ENCODE measurements at places on chromosomes 1 and 21.

GRCh38 chr1:118494998-118495397 is 310.0 kb upstream of the SPAG17 start:
- DNase-seq, result no peak

DNA sequence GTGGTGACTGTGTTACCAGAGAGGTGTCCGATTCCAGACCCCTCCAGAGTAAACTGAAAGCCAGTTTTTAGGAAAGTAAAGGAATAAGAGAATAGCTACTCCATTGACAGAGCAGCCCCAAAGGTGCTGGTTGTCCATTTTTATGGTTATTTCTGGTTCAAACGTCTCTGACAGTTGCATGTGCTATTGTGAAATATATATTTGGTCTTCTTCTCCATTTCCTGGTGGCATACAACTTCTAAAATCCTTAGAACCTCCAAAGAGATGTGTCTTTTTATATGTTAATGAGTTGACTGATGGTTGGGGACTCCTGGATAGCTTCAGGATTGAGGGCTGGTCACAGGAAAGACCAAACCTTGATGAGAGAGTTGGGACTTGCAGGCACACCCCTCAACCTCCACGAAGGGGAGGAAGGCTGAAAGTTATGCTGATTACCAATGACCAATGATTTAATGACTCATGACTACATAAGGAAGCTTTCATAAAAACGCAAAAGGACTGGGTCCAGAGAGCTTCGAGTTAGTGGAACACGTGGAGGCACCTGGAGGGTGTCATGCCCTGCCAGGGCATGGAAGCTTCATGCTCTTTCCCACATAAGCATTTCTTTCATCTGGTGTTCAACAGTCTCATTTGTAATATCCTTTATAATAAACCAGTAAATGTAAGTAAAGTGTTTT is 100.7 kb downstream of the SLC16A1 start:
- no peak for DNase-seq

DNA sequence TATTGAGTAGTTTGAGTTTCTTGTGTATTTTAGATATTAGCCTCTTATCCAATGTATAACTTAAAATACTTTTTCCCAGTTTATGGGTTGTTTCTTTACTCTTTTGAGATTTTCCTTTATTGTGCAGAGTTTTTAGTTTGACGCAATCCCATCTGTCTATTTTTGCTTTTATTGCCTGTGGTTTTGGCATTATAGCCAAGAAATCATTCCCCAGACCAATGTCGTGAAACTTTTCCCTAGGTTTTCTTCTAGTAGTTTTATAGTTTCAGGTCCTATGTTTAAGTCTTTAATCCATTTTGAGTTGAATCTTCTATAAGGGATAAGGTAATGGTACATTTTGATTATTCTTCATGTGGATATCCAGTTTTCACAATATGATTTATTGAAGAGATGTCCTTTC is 87.6 kb downstream of the LEPR start:
- no peak for DNase-seq

- DNase-seq, result no peak
Observed at GRCh38 chr21:44703731-44704635, 7.0 kb downstream of the KRTAP10-12 start.

DNA sequence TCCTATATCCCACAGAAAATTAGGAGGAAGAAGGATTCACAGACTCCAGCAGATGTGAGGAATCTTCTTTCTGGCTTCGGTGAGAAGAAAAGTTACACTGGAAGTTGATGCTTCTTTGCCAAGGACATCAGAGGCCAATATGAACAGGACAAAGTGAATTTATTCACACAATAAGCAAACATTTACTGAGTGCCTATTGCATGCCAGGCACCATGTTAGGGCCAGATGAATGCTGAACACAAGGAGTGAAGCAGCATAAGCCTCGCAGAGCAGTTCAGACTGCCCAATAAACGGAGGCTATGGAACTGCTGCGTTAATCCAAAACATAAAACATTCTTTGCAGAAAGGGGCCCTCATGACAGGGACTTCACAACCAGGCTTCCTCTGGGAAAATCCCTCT is 114.6 kb downstream of the LMX1A start:
- no peak for DNase-seq

GRCh38 chr1:73832276-73833181 is 365.4 kb downstream of the LRRIQ3 start:
- no peak for DNase-seq

GRCh38 chr1:153849487-153850185 is 73.1 kb downstream of the GATAD2B start:
- peak; percentile 45 for DNase-seq

DNA sequence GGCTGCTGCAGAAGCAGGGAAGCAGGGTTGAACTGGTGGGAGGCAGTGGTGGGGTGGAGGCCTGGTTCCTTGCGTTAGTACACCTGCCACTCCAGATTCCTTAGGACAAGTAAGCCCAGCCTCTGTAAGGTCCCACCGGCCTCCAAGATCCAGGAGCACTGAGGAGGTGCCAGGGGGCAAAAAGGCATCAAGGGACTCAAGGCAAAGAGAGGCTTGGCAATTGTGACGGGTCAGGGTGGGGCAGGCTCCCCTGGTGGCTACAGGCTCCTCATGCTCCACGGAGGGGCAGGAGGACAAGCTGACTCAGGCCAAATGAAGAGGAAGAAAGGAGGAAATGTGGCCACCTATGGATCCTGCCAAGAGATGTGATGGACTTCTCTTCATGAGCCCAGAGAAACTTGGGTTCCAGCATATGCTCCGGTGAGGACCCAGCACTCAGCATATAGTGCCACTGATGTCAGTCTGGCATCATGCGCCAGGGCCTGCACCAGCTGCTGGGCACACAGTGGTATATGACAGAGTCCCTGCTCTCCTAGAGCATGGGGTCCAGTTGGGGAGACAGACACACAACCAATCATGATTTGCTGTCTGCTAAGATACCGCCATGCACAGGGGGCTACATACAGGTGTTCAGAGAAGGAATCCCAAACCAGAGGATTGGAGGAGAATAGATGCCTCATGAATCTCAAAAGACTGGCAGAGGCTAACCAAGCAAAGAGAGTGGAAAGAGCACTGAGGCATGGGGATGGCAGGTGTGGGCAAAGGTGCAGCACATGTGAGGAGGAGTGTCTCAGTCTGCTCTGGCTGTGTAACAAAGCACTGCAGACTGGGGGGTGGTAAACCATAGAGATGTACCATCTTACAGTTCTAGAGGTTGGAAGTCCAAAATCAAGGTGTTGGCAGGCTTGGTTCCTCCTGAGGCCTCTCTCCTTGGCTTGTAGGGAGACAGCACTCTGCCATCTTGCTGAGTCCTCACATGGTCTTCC is 249.7 kb downstream of the RHOU start:
- no peak for DNase-seq

GRCh38 chr1:223364685-223365382 is 858 bp upstream of the SUSD4 start:
- peak; percentile 28 for DNase-seq

GRCh38 chr21:16022921-16023320 is 293.1 kb downstream of the USP25 start:
- no peak for DNase-seq

GRCh38 chr21:32096411-32096810 is 182.4 kb downstream of the MIS18A start:
- DNase-seq, result peak; percentile 21

- DNase-seq, result no peak
Observed at GRCh38 chr1:33234131-33234530, 22.2 kb upstream of the ZNF362 start.

GRCh38 chr1:14392859-14393365 is 205.6 kb upstream of the KAZN start:
- DNase-seq, result no peak

- DNase-seq, result no peak
Observed at GRCh38 chr1:93360111-93360510, 14.4 kb downstream of the DR1 start.

GRCh38 chr1:240188139-240188538 is 96.5 kb downstream of the FMN2 start:
- DNase-seq, result no peak

GRCh38 chr1:155002464-155003226 is at the start of gene ZBTB7B:
ZBTB7B (plus strand) TSS chr1:155002802; CDS start chr1:155014661, 11,859 bp downstream.
- DNase-seq, result peak; percentile 20

- DNase-seq, result peak; percentile 99
Observed at GRCh38 chr1:37931361-37932158, 15.3 kb downstream of the INPP5B start.

- no peak for DNase-seq
Observed at GRCh38 chr1:24896176-24896575, 33.9 kb downstream of the RUNX3 start.

DNA sequence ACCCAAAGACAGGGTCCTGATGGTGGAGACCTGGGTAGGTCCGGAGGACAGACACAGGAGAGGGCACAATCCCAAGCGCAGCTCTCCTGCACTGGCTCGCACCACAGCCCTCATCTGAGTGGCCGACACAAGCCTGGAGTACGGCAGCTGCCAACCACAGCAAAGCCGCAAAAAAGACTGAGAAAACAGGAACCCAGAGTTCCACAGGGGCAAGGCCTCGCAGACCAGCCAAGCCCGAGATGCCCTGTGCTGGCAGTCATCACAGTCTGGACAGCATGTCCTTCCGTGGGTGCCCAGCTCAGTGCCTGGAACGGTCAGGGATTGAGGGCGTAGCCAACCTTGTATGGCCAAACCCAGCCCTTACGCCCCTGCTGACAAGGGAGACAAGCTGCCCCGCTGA is 11.4 kb downstream of the ZBTB48 start:
- DNase-seq, result no peak

- DNase-seq, result no peak
Observed at GRCh38 chr1:161910604-161911003, 113.1 kb downstream of the OLFML2B start.

- DNase-seq, result no peak
Observed at GRCh38 chr1:170461291-170461747, 70.6 kb upstream of the GORAB start.

DNA sequence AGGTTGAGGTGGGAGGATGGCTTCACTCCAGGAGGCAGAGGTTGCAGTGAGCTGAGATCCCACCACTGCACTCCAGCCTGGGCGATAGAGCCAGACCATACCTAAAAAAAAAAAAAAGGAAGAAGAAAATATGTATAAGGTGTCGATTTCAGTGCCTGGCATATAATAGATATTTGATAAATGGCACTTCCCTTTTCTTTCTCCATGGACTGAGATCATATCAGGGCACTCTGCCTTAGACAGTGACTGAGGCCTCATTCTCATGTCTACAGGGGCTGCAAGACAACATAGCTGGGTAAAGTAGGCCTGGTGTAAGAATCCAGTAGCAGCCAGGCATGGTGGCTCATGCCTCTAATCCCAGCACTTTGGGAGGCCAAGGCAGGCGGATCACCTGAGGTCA is 21.2 kb downstream of the PCAT6 start:
- no peak for DNase-seq

- no peak for DNase-seq
Observed at GRCh38 chr1:167413328-167413727, 105.0 kb downstream of the CD247 start.

DNA sequence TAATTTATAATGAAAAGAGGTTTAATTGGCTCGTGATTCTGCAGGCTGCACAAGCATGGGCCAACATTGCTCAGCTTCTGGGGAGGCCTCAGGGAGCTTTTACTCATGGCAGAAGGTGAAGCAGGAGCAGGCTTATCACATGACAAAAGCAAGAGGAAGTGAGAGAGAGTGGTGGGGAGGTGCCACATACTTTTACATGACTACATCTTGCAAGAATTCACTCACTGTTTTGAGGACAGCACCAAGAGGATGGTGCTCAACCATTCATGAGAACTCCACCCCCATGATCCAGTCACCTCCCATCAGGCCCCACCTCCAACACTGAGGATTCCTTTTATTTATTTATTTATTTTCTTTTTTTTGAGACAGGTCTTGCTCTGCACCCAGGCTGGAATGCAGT is 5.5 kb upstream of the PLEKHM2 start:
- peak; percentile 21 for DNase-seq

- no peak for DNase-seq
Observed at GRCh38 chr1:225770561-225771248, 6.9 kb upstream of the SRP9 start.

DNA sequence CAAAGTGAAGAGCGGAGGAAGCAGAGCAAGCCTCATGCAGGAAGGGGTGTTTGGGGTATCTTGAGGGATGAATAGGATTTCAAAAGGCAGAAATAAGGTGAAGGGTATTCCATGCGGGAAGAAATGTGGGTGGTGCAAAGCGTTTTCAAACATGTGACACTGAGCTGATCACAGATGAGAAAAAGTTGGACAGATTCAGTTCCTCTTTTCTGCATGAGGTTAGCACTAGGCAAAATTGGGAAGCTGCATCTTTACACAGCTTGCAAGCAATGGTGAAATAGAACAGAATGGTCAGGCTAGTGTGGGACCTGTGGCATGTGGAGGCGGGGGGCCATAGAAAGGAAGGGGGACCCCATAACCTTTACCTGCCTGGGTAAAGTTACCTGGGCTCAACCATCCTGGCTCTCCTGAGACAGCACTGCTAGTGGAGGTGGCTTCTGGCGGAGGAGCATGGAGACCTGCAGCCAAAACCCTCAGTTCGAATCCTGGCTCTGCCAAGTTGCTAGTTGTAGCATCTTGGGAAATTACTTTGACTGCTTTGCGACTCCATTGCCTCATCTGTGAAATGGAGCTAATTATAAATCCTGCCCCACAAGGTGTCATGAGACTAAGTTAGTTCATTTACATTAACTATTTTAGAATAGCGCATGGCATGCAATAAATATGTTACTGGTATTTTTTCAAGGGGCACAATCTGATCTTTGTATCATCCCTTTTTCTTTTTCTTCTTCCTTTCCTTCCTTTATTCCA is 16.4 kb downstream of the KCNA10 start:
- no peak for DNase-seq

GRCh38 chr1:181347495-181348390 is 135.6 kb upstream of the CACNA1E start:
- DNase-seq, result peak; percentile 15

DNA sequence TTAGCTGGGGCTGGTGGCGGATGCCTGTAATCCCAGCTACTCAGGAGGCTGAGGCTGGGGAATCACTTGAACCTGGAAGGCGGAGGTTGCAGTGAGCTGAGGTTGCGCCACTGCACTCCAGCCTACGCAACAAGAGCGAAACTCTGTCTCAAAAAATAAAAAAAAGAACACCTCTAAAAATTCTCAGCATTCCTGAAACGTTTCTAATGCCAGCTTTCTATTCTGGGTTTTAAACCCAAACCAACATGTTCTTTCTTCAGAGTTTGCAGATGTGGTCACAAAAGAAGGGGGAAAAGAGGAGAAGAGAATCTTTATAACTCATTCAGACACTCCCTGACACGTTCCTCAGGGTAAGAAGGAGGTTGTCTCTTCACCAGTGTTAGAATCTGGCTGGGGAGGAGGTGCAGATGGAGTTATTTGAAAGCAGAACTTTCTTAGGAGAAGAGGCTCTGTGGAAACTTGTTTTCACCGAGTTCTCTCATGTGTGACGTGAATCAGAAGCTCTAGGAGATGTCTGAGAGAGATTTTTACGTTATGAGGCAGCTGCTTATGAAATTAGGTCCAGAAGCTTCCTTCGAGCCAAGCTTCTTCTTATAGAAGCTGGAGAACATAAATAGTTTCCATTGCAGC is 17.8 kb upstream of the CNR2 start:
- DNase-seq, result no peak

DNA sequence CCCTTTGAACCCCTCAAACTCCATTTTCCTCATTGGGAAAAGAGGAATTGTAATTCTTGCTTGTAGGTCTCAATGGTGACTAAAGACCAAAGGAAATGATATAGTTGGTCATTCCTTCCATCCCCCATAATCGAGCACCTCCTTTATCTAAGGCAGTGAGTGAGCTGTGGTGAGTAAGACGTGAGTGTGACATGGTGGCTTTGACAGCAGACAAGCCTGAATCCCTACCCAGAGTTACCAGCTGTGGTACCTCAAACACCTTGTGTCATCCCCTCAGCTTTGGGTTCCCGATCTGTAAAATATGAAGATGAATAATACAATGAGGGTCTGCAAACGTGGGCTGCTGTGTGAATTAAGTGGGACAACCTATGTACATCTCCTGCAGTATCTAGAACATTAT is 8.4 kb downstream of the TRAF5 start:
- no peak for DNase-seq

GRCh38 chr1:172650474-172651193 is 8.3 kb upstream of the FASLG start:
- no peak for DNase-seq

Measured in activated CD4-positive, alpha-beta T cell treated with anti-CD3 and anti-CD28 coated beads for 48 hours (primary cell).